Upper lobe of left lung (tissue), 6 donors: ENCODE measurements at places on chromosomes 11 and 22. TPM values are rescaled to one million over a fixed set of nuclear protein-coding genes. Genes with fewer than 3 reads are reported as not detected.

- DNase-seq = no peak
Observed at GRCh38 chr22:49825944-49826602, 1.6 kb downstream of the BRD1 start.

The PGA5 gene
- total RNA-seq = not detected

DNA sequence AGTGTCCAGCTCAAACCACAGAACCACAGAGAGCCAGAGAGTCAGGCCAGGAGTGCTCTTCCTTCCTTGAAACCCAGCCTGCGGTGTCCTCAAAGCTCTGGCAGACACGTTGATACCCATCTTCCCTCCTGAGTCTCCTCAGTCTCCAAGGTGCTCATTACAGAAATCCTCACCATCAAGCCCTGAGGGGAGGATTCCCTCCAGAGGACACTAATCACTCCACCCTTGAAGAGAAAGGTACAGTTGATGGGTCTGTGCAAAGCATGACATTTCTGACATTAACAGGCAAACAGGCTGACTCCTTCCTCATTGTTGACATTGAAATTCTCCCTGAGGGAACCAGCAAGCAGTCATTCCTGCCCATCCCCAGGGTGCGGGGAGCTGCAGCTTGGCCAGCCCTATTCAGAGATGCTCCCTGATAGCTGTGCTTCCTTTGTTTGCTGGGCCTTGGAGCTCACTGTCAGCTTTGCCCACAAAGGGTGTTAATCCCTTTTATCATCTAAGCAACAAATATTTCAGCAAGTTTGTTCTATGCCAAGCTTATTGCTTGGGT, 101.7 kb upstream of the CSNK2A3 start:
- DNase-seq = no peak

The GPR137 gene
- total RNA-seq = 34.4 TPM

- peak; percentile 75 for DNase-seq
Observed at GRCh38 chr11:103109818-103110388, 677 bp downstream of the DYNC2H1 start.

DNA sequence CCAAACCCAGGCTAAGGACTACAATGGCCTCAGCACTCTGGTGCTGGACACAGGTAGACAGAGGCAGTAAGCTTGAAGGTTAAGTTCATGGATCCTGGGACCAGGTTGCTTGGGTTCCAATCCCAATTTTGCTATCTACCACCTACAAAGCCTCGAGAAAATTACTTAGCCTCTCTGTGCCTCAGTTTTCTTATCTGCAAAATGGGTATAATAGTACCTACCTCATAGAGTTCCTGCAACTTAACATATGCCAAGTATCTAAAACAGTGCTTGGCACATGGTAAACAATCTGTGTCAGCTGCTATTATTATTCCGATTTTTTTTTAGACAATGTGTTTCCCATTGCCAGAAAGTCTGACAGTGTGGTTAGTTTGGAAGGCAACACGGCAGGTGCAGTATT, 37.5 kb downstream of the SYN3 start:
- no peak for DNase-seq

- DNase-seq = no peak
Observed at GRCh38 chr11:112511911-112512310, 251.3 kb upstream of the PLET1 start.

The KRTAP5-9 gene
- total RNA-seq = not detected

DNA sequence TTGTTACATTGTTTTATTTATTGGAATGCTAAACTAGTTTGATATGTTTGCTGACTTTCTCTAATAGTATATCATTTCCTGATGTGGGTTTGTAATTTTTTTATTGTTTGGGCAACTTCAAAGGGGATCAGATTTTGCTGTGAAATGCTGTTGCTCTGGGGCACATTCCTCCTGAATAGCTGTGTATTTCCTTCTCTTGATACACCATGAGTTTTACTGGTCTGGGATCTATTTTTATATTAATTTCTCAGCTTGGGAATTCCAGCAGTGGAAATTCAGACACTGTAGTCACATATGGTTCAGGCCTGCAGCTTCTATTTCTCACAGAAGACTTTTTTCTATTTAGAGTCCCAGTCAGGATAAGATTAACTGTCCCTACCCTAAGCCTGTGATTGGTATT, 58.9 kb downstream of the RPUSD4 start:
- DNase-seq = no peak

DNA sequence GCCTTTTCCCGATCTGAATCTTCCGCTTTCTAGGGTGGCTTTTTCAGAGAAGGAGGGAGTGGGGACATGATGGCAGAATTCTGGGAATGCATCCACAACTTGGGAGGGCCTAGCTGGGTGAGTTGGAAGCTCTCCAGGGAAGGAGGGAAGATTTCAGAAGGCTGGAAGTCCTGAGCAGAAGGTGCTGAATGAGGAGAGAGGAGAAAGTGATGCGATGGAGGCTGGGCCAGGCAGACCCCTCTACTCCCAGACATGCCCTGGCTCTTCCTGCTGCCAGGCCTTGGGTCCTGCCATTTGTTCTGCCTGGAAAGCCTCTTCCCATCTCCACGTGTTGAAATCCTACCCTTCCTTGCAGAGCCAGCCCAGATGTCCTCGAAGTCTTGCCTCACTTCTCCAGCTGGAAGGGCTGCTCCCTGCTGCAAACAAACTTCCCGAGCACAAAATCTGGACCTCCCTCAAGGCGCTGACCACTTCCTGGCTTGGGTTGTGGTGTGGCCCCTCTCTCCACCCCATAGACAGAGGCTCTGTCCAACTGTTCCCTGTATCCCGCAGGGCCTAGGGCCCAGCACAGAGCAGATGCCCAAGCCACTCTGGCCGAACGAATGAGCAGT, 16.8 kb downstream of the LRRC32 start:
- no peak for DNase-seq

GRCh38 chr22:49551446-49551845, 276.2 kb downstream of the BRD1 start:
- no peak for DNase-seq

GRCh38 chr11:94400839-94401772, at the start of gene GPR83:
TSS of gene GPR83 (minus strand) at chr11:94401419. CDS start at chr11:94401247, 172 bp downstream.
- DNase-seq = no peak

The ENTHD1 gene
- total RNA-seq = not detected

The FGF4 gene
- total RNA-seq = not detected

DNA sequence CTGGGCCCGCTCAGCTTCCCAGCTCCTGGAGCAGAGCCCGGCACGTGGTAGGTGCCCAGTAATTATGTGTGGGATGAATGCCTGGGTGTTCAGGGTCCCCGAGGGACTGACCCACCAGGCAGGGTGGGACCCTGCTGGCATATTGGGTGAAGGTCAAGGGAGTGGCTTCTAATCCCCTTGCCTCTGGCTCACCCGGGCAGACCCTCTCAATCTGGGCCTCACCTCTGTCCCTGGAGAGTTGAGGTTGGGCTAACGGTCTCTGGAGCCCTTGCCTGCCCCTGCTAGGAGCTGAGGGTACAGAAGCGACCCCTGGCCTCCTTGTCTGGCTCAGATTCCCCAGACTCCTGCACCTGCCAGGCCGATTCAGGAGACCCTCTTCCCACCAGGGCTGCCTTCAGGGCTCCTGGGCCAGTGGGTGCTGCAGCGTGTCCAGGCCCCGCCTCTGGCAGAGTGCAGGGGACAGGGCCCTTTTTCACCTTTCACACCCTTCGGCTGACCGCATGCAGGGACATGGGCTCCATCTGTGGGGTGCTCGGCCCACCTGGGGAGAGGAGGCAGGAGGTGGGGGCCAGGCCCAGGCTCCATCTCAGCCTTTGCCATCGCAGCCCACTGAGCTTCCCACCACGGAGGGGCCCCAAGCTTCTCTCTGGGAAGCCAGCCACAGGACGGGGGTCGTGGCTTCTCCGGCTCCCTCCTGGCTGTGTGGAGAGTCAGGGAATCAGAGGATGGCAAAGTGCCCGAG, 3.8 kb upstream of the CTSD start:
- DNase-seq = peak; percentile 48

DNA sequence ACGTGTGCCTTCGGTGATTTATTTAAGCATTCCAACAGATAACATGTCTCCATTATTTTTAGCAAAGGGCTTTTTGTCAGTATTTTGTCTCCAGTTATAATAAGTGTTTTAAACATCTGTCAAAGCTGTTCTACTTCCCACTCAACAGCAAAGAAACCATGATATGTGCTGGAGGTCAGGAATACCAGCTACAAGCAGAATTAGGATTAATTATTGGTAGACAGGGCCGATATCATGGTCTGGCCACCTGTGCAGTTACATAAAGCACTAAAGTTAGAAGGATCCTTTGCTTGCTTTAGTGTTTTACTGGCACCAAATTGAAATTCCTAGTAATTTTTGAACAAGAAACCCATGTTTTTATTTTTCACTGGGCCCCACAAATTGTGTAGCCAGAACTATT, 591.3 kb upstream of the ARHGAP42 start:
- no peak for DNase-seq

DNA sequence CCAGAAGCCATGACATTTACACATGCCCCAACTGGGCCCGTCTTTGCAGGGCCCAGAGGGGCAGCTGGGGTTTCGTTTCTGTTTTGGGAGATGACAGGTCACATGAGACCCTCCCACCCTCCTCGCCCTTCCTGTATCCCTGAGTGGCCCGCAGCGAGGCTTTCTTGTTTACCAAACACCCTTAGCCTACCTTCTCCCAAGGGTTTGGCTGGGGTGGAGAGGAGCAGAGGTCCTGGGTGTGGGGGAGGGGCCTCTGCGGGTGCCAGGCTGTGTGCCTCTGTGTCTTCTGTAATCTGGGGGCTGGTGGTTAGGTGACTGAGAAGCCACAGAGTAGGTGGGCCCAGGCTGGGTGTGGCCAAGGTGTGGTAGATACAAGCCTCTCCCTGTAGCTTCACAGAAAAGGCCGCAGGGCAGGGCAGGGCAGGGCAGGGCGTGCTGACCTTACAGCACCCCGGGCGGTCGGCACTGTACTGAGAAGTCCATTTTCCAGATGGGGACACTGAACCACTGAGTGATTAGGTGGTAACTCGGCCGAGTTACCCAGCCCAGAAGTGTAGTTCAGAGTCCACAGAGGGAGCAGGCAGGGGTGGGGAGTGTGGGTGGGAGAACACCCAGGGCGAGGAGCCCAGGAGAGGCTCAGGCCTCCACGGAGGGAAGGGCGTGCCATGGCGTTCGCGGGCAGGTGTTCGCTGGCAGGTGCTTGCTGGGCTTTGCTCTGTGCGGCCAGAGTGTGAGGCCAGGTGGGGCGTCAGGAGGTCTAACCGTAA, 8.7 kb downstream of the PRR5 start:
- DNase-seq = no peak

DNA sequence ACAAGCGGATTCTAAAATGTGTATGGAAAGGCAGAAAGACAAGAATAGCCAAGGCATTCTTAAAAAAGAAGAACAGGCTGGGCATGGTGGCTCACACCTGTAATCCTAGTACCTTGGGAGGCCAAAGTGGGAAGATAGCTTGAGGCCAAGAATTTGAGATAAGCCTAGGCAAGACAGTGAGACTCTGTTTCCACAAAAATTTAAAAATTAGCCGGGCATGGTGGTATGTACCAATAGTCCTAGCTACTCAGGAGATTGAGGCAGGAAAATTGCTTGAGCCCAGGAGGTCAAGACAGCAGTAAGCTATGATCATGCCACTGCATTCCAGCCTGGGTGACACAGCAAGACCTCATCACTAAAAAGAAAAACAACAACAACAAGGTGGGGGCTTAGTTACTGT, 46.0 kb upstream of the PPP2R1B start:
- no peak for DNase-seq

- no peak for DNase-seq
Observed at GRCh38 chr11:119726150-119726553, 2.8 kb downstream of the NECTIN1 start.

The KRTAP5-10 gene
- total RNA-seq = not detected

DNA sequence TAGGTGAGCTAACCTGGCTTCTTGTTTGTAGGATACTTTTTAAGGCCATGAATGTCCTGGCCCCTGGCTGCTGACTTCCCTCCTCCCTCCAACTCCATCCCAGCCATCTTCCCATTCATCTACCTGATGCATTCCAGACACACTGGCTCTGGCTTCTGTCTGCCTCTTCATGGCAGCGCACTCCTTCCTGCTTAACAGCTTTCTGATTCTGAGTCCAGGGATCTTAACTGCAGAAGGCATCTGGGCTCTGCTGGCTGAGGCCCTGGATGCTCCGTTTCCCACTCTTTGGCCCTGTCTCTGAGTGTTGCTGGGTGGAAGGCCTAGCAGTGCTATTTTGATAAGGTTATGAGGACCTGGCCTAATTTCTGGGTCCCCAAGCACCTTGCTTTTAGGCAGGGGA, 1.8 kb upstream of the THY1 start:
- no peak for DNase-seq

DNA sequence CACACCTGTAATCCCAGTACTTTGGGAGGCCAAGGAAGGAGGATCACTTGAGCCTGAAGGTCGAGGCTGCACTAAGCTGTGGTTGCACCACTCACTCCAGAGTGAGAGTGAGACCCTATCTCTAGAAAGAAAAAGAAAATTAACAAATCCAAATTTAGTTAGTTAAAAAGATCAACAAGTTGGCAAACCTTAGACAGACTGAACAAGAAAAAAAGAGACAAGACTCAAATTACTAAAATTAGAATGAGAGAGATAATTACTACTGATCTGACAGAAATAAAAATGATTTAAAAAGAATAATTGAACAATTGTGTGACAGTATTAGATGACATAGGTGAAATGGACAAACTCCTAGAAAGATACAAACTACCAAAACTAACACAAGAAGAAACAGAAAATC, 13.6 kb downstream of the CHEK2 start:
- DNase-seq = no peak

The MAP6 gene
- 17.6 TPM for total RNA-seq

DNA sequence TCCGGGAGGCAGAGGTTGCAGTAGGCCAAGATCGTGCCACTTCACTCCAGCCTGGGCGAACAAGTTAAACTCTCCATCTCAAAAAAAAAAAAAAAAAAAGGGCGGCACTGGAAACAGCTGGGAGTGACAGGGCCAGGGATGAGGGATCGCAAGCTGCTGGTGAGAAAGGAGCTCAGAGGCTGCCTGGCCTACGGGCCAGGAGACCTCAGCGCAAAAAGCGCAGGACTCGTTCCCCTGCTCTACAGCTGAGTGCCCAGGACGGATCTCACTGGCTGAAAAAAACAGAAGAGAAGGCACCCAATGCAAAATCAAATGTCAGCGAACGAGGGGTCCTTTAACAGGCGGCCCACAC, 650 bp upstream of the NUP50 start:
- DNase-seq = no peak

GRCh38 chr11:112520354-112520753, 259.7 kb upstream of the PLET1 start:
- no peak for DNase-seq

The SLC22A25 gene
- not detected for total RNA-seq
